ENCODE measurements at places on chromosomes 2 and 18.

- DNase-seq: no peak
Measured at GRCh38 chr2:37872192-37872750, 52.8 kb upstream of the RMDN2 start.

- no peak for DNase-seq
Measured at GRCh38 chr18:67500522-67501205, 15.9 kb downstream of the DSEL start.

DNA sequence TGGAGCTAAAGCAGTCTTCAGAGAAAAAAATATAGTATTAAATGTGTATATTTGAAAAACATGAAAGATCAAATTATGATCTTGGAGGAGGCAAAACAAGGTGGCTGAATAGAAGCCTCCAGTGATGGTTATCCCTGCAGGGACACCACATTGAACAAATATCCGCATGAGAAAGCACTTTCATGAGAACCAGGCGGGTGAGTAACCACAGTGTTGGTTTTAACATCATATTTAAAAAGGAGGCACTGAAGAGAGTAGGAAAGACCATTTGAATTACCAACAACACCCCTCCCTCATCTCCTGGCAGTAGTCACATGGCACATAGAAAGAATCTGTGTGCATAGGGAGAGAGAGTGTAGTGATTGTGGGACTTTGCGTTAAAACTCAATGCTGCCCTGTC is 759.6 kb upstream of the NRXN1 start:
- DNase-seq: no peak

DNA sequence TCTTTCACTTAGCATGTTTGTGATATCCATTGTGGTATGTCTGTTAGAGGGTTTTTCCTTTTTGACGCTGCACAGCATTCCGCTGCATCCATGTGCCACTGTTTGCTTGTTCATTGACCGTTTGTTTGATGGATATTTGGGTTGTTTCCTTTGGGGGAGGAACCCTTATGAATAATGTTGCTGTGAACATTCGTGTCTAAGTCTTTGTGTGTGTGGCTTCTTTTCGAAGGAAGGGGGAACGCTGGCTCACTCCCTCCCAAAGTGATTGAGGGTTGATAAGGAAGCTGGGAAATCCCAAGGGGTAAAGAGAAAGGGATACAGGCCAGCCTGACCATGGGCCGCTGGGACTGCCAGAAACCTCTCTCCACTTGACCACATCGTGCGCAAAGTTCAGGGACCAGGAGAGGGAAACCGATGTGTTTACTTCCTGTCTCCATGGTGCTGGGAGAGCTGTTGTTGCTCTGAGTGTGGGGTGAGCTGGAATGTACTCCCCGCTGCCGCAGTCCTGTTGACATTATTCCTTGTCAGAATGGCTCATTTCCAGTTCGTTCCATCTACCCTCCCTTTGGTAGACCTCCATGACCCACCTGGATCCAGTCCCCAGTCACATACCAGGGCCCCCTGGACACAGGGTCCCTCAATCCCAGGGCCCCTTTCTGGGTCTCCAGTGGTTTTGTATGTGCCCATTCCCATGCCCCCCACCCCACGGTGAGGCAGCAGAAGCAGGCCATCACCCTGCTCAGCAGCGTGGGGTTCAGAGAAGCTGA is 39.6 kb downstream of the HS1BP3 start:
- DNase-seq: no peak

DNA sequence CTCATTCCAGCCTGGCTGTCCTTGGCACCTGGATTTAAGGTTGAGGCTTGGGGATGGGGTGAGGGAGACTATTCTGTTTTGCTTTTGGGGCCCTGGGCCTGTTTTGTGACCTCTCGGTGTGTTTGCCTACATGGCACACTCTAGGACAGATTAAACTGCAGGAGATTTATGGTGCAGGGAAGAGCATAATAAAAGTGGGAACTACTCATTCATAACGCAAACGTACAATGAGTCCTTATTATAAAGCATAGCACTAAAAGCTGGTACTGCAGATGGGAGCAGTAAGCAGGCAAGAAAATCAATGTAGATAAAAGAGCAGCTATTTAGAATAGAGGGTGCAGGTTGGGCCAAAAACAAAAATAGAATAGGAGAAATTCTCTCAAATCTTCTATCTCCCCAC is 238.4 kb downstream of the ACTR3 start:
- DNase-seq: no peak

DNA sequence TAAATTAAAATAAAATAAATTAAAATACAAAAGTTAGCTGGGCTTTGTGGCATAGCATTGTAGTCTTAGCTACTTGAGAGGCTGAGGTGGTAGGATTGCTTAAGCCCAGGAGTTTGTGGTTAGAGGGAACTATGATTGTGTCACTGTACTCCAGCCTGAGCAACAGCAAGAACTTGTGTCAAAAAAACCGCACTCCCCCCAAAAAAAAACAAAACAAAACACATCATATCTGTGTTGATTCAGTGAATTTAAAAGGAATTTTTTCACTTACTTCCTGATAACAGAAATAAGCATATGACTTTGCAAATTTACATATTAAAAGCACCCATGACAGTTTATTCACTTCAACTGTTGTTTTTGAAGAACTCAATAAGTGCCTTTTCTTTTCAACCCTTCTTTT is 68.1 kb upstream of the PELI1 start:
- DNase-seq: no peak

DNA sequence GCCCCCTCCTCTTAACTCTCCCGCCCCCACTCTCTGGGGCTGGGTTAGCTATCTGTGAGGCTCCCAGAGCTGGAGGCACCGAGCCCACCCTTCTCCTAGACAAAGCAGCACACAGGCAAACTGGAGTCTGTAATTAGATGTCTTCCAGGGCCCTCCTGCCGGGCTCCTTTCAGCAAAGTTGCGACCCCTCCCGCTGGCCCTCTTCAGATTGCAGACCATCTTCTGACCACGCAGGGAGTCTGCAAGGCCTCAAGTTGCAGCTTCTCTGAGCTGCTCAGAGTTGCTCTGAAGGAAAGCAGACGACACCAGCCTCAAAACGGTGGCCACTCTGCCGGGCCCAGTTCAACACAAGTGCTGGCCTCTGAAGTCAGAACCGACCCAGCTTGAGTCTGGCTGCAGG is 228.4 kb upstream of the COPS8 start:
- DNase-seq: no peak

DNA sequence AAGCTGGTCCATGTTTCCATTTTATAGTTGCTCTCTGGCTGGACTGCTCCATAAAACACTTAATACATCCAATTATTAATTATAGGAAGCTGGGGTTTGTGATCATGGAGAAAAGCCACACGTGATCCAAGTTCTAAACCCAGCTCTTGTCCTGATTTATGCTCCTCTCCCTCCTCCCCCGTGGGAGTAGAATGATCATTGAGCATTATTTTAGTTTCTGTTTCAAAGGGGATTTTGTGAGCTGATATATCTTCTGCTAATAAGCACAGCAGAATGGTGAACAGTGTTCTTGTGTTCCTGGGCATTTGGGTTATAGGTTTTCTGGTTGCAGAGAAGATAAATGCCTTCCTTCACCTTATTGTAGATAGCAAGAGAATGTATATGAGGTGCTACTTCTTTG is 135.7 kb upstream of the TMEM200C start:
- DNase-seq: no peak

DNA sequence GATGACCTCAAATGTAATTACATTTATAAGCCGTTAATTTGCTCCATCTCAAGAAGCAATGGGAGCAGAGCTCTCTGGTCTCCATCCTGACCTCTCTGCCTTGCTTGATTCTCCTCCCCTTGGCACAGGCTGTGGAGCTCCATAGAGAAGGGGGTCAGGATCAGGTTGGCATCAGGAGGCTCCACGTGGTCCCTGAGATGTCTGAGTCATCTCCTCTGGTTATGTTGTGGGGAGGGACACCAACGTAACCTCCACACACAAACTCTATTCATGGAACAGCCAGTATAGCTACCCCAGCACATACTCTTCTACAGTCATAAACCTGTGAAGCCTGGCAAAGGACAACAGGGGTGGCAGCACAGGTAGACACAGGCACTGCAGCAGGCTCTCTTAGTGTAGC is 29.0 kb downstream of the TRABD2A start:
- no peak for DNase-seq

GRCh38 chr2:59560769-59561168 is 992.7 kb downstream of the BCL11A start:
- no peak for DNase-seq

GRCh38 chr2:76809136-76809535 is 713.0 kb downstream of the LRRTM4 start:
- no peak for DNase-seq

DNA sequence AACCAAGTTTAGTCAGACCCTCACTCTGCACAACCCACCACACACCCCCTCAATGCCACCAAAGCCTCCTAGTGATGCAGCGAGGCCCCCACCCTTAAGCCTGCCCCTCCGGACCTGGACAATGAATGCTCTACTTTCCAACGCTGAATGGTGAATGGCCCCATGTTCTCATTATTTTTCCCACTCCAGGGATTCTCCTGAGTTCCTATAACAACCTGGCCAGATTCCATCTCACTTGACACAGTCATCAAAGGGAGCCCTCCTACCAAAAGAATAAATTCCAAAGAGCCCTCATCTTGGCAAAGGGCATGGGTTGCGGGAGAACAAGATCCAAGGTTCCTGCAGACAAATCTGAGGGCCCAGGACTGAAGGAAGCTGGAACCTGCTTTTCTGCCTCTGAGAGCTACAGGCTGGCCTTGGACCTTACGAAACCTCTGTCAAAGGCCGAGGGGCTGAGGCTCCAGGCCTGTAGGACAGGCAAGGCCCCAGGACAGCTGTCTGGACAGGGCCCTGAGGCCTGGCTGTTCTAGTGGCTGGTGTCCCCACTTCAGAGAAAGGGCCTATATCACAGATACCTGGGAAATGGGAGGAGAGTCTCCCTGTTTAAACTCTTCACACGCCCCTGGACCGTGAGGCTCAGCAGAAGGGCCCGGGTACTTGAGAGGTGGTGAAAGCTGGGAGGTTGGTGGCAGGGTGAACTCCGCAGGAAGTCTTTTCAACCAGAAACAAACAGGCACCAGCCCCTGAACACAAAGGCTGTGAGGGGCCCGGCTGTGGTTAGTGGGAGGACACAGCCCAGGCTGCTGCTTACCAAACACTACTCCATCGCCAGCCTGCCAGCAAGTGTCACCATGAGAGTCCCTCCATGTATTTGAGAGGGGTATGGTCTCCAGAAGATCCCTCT is 27.3 kb downstream of the SFXN5 start:
- DNase-seq: no peak

DNA sequence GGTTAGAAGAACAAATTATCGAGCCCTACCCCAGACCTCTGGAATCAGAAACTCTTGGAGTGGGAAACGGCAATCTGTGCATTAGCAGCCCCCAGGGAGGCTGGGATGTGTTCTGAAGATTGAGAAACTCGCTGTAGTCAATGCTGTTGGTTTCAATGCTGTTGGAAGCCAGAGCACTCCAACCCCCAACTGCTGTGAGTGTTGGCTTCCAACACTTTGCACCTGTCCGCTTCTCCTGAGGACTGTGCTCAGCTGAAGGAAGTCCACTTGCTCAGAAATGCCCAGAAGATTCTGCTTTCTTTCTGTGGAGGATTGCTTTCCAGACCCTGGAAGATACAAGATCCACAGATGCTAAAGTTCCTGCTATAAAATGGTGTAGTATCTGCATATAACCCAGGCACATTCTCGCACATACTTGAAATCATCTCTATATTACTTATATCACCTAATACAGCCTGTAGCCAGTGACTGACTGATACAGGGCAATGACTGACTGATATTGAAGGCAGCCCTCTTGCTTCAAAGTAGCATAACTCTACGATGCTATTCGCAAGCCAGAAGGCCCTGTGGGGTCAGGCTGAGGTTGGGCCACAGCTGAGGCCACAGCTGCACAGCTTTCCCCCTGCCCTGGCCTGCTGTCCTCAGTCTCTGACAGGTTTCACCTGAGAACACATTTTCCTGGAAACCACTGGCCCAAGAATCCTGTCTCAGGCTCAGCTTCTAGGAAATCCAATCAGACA is 757.7 kb upstream of the ID2 start:
- DNase-seq: no peak

DNA sequence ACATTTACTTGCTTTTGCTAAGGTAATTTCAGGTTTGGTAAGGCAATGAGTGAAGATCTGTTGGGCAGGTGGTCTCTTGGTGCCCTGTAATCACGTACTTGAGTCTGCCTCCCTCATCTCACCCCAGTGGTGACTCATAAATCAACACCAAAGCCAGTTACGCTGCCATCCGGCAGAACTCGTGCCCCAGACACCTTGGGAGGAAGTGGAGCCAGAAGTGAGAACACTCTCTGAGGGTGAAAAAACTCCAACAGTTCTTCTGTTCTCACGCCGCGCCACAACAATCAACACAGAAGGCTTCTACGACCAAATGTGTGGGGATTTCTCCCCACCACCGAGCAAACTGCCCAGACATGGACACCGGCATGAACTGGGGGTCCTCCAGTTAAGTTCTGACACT is 206.2 kb downstream of the ARL4C start:
- no peak for DNase-seq

DNA sequence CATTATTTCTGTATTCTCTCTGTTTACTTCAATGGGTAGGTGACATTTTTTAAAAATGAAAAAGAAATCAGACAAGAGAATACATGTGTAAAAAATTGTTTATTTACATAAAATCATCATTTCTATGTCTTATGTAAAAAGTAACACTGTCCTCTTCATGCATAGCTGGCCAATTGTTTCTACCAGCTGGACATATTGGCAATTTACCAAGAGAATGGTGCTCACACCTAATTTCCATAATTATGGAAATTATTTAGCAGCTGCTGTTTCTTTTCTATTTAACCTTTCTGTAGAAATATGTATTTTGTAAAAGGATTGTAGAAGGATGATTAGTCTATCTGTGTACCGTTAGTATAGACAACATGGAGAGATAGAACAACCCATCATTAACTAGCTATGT is 791.9 kb downstream of the TRIB2 start:
- DNase-seq: no peak

DNA sequence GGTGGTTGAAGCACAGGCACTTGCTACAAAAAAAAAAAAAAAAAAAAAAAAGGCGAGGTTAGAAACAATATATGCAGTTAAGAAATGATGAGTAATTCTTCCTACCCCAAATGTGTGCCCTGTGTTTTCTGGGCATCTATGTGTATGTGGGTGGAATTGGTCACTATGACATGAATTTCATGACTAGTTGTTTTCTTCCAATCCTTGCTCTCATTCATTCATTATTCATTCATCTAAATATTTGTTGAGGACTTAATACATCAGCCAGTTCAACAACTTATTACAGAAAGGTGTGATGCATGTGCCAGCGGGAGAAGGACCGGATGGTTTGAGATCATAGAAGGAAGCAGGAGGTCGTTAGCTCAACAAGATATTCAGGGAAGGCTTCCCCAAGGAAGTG is 8.3 kb upstream of the EGR4 start:
- no peak for DNase-seq

GRCh38 chr2:28414583-28414982 is 21.9 kb downstream of the FOSL2 start:
- no peak for DNase-seq

GRCh38 chr2:173030561-173031490 is 44.8 kb upstream of the MAP3K20 start:
- DNase-seq: no peak

- DNase-seq: no peak
Measured at GRCh38 chr2:134202371-134202770, 51.5 kb upstream of the MGAT5 start.

GRCh38 chr2:135657806-135658582 is 83.7 kb upstream of the UBXN4 start:
- no peak for DNase-seq

- DNase-seq: no peak
Measured at GRCh38 chr2:127197475-127198385, 22.4 kb downstream of the CYP27C1 start.
